ENCODE measurements at places on chromosomes 4 and X.

- H3K27me3 ChIP-seq: no peaks in the 10 kb centered on the region
- H3K4me3 ChIP-seq: no peak overlapping the region
- DNase-seq: no peak
- no peaks in the 10 kb centered on the region for H3K36me3 ChIP-seq
- H3K4me1 ChIP-seq: no peaks in the 10 kb centered on the region
Measured at GRCh38 chr4:175934506-175934905, 122.4 kb upstream of the GPM6A start.

- H3K4me3 ChIP-seq: no peak overlapping the region
- no peaks in the 10 kb centered on the region for H3K36me3 ChIP-seq
- no peak overlapping the region for H3K27ac ChIP-seq
Measured at GRCh38 chr4:88251924-88252323, 32.4 kb downstream of the PPM1K start.

DNA sequence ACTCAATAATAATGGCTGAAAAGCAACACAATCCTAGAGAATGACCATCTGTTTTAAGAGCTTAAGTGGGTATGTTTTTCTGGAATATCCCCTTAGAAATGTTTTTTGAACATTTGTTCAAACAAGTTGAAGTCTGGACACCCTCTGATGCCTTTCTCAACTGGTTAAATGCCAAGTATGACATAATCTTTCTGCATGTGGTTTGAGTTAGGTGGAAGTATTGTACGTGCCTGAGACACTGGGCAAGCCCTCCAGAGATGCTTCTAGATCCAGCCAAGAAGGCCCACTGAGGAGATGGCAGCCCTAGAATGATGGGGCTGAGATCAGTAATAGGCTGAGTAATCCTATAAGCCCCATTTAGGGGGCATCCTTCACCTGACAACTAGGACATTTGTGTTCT is 493.1 kb downstream of the MAGEE1 start:
- no peak for DNase-seq
- H3K4me3 ChIP-seq: no peak overlapping the region

DNA sequence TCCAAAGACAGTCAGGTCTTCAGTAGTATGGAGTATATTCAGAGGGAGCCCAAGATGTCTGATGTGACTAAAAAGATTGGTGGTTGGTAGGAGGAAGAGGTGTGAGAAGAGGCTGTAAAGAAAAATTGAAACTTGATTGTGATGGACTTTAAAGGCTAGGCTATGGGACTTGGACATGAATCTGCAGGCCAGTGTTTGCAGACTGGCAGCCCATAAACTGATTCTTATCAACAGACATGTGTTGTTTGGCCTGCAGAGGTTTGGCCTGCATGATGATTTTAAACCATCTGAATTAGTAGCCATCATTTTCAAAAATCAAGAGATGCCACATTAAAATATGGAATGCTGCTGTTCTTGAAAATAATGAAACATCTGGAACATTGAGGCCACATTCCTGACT is 5.4 kb upstream of the AR start:
- no peak overlapping the region for H3K4me3 ChIP-seq
- DNase-seq: no peak
- peaks cover 1% of the 10 kb centered on the region for H3K4me1 ChIP-seq
- H3K27ac ChIP-seq: no peak overlapping the region
- H3K27me3 ChIP-seq: no peaks in the 10 kb centered on the region

DNA sequence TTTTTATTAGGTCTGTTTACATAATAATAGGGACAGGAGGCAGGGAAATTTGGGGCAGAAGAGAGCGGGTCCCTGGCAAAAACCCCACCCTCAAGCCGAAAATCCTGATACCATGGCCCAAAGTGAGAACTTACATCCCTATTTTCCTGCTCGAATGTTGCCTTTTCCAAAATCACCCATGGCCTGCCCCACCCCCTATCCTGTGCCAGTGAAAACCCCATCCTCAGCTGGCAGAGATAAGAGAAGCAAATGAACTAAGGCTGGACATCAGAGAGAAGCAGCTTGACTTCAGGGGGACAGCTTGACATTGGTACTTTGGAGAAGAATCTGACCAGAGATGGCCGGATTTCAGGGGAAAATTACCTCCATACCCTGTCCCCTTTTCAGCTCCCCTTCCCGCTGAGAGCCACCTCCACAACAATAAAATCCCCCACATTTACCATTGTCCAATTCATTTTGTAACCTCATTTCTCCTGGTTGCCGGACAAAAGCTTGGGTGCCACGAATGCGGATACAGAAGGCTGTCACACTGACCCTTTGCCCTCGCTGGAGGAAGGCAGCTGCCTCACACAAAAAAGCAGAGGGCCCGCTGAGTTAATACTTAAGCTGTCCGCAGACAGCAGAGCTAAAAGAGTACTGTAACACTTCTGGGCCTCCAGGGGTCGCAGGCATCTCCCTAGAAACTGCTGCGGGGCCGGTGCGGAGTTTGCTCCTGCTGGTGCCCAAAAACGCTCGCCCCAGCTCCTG is 196.2 kb downstream of the SNCA start:
- H3K27me3 ChIP-seq: no peaks in the 10 kb centered on the region
- H3K36me3 ChIP-seq: no peaks in the 10 kb centered on the region
- H3K4me3 ChIP-seq: no peak overlapping the region
- H3K27ac ChIP-seq: no peak overlapping the region
- H3K4me1 ChIP-seq: no peaks in the 10 kb centered on the region
- no peak for DNase-seq

DNA sequence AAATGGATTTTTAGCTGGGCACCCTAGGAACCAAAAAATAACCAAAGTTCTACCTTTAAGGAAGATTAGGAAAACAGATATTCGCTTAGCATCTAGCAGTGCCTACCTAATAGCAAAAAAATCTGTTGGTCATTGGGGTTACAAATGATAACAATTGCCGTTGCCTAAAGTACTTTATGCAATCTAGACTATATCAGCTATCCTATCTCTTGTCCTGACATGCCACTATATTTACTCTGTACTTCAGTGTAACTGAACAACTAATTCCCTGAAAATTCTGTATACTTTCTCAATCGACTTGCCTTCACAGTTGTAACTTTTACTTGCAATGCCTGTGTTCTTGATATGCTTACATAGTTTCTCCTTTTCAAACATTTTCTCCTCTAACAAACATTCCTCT is 282.9 kb upstream of the PCDH7 start:
- H3K36me3 ChIP-seq: no peaks in the 10 kb centered on the region
- H3K4me1 ChIP-seq: no peaks in the 10 kb centered on the region
- no peak overlapping the region for H3K4me3 ChIP-seq
- no peak for DNase-seq
- no peak overlapping the region for H3K27ac ChIP-seq

- H3K27me3 ChIP-seq: no peaks in the 10 kb centered on the region
- H3K4me1 ChIP-seq: no peaks in the 10 kb centered on the region
- H3K4me3 ChIP-seq: no peak overlapping the region
Measured at GRCh38 chr4:176778491-176778890, 14.2 kb downstream of the VEGFC start.

DNA sequence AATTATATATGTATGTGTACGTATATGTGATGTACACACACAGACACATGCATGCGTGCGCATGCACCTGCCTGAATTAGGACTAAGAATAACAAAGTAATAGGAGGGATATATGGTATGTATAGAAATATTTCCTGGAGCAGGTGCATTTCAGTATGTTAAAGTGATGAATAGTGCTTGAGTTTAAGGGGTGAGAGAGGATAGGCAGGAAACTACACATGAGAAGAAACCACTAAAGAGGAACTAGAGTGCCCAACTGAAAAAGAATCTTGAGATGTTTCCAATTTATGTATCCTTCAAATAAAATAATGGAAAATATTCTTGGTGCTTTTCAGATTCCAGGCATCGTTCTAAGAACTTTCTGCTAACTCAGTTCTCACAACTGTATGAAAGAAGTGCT is 52.6 kb upstream of the UNC5C start:
- H3K27ac ChIP-seq: no peak overlapping the region
- no peaks in the 10 kb centered on the region for H3K36me3 ChIP-seq
- no peaks in the 10 kb centered on the region for H3K27me3 ChIP-seq
- H3K4me3 ChIP-seq: no peak overlapping the region
- no peaks in the 10 kb centered on the region for H3K4me1 ChIP-seq

DNA sequence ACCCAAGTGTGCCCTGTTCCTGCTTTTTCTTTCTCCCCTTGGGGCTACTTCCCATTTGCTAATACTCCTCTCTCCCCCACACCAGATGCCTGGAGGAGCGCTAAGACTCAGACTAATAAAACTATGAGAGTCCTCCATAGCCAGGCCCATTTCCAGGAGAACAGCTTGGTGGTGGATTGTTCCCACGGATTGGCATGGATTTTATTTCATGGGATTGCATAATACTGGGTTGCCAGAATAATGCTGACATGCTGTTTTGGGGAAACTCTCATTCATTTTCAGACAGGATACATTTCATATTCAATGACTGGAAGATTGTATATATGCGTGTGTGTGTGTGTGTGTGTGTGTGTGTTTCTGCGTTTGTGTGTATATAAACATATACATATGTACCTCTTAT is 447.5 kb upstream of the PITX2 start:
- no peak overlapping the region for H3K4me3 ChIP-seq
- no peak for DNase-seq
- no peaks in the 10 kb centered on the region for H3K36me3 ChIP-seq

- H3K4me3 ChIP-seq: no peak overlapping the region
- H3K27ac ChIP-seq: no peak overlapping the region
- H3K36me3 ChIP-seq: no peaks in the 10 kb centered on the region
- no peaks in the 10 kb centered on the region for H3K4me1 ChIP-seq
Measured at GRCh38 chr4:48103483-48104139, 30.4 kb downstream of the TXK start.

DNA sequence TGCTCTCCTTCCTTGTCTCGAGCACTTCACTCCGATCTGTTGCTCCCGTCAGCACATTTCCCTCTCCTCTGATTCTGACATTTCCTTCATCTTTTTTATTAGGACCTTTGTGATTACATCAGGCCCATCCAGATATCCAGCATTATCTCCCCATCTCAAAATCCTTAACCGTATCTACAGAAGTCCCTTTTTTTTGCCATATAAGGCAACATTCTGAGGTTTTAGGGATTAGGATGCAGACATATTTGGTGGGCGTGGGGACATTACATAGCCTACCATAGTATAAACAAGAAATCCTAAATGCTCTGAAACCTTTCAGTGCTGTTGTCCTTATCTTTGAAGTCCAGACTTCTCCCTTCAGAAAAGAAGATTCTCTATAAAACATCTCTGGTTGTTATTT is 505.0 kb upstream of the PITX2 start:
- no peak overlapping the region for H3K27ac ChIP-seq
- H3K27me3 ChIP-seq: no peaks in the 10 kb centered on the region
- H3K36me3 ChIP-seq: no peaks in the 10 kb centered on the region
- H3K4me3 ChIP-seq: no peak overlapping the region
- DNase-seq: no peak
- H3K4me1 ChIP-seq: no peaks in the 10 kb centered on the region

GRCh38 chrX:108468486-108468885 is 28.8 kb downstream of the COL4A5 start:
- no peaks in the 10 kb centered on the region for H3K36me3 ChIP-seq
- H3K27me3 ChIP-seq: no peaks in the 10 kb centered on the region
- no peaks in the 10 kb centered on the region for H3K4me1 ChIP-seq
- no peak overlapping the region for H3K27ac ChIP-seq
- no peak overlapping the region for H3K4me3 ChIP-seq

DNA sequence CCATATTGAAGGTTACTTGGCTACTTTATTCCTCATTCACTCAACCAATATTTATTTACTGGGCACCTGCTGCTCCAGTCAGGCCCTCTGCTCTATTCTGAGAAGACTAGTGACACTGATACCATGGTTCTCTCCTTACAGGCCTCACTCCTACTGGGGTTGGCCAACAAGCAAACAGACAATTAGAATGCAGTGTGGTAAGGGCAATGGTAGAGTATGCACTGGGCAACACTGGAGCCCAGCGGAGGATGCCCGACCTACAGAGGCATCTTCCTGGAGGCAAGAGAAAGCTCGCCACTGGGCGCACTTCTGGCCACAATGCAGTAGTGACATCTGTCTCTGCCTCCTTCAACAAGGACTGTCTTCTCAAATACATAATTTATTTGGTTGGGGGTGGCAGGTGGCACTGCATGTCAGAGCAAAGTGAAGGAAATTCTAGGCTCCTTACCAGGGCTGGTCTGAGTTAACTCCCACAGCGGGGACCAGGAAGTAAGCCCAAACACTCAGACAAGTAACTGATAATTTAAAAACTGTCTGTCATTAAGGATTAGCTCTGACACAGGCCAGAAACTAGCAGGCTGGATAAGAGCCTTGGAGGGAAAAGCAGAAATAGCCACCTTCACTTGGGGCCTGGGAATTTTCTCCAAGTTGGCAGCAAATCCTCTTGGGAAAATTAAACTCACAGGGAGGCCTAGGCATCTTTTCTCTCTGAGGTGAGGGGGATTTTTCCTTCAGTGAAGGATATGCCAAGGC is 150.7 kb upstream of the EOLA2 start:
- H3K36me3 ChIP-seq: no peaks in the 10 kb centered on the region
- DNase-seq: no peak
- H3K27me3 ChIP-seq: no peaks in the 10 kb centered on the region
- no peak overlapping the region for H3K4me3 ChIP-seq

DNA sequence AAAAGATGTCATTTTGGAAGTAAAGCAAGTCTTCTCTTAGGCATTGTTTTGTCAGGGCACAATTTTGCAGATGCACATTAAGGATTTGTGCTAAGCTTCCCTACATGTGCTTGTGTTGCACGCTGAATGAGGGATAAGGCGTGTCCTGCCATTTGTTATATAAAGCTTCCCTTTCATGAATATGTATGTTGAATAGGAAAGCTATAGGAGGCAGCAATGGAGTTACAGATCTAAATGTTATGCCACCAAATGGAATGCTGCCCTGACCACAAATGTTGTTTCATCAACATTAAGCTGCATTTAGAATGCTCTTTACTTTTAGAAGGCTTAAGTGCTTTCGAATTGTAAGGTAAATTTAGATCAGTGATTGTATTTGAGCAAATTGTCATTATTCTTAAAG is 20.9 kb downstream of the SGMS2 start:
- no peak overlapping the region for H3K27ac ChIP-seq
- no peaks in the 10 kb centered on the region for H3K36me3 ChIP-seq
- H3K27me3 ChIP-seq: no peaks in the 10 kb centered on the region
- H3K4me1 ChIP-seq: peaks cover 2% of the 10 kb centered on the region
- H3K4me3 ChIP-seq: no peak overlapping the region
- no peak for DNase-seq

DNA sequence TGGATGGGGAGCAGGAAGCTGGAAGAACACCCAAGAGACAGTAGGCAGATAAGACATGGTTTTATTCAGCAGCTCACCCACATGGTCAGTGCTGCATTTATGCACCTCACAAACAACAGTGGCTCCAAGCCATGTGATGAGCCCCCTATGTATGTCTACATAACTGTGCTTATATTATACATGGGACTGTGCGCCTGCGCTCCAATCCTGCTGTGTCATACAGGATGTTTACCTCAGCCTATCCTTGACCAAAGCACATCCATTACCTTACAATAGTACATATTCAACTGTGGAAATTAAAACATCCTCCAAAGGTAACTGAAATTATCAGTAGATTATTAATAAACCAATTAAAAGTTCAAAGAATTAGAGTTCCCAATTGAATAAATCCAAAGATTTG is 44.1 kb upstream of the SGMS2 start:
- no peaks in the 10 kb centered on the region for H3K36me3 ChIP-seq
- no peak overlapping the region for H3K27ac ChIP-seq
- no peaks in the 10 kb centered on the region for H3K4me1 ChIP-seq
- DNase-seq: no peak
- H3K4me3 ChIP-seq: no peak overlapping the region
